ENCODE measurements at places on chromosomes 5 and 9. TPM values are rescaled to one million over a fixed set of nuclear protein-coding genes. Genes with fewer than 3 reads are reported as not detected.

DNA sequence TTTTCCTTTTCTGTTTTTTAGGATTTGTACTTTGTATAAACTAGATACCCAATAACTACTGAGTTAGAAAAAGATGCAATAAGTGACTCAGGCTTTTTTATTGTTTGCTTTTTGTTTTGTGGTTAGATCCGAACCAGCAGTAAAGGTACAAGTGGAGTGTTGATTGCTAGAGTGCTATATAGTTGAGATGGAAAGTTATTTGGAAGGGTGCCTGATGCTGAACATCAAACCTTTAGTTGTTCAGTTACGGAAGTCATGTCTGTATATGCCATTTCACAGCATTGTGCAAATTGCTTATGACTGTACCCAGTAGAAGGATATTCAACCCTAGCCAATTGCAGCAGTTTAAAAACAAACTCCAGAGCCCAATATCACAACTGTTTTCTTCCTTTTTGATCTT is 285.1 kb downstream of the MAT2B start:
- H3K36me3 ChIP-seq: no peaks in the 10 kb centered on the region
- no peaks in the 10 kb centered on the region for H3K4me1 ChIP-seq

The SLC2A6 gene
- 1.9 TPM for total RNA-seq

- H3K36me3 ChIP-seq: no peaks in the 10 kb centered on the region
- peaks cover 2% of the 10 kb centered on the region for H3K27me3 ChIP-seq
- H3K27ac ChIP-seq: no peak overlapping the region
- H3K4me3 ChIP-seq: no peak overlapping the region
- DNase-seq: no peak
Observed at GRCh38 chr5:72383726-72384125, 63.6 kb downstream of the PTCD2 start.

The PRUNE2 gene
- total RNA-seq: 0.53 TPM

DNA sequence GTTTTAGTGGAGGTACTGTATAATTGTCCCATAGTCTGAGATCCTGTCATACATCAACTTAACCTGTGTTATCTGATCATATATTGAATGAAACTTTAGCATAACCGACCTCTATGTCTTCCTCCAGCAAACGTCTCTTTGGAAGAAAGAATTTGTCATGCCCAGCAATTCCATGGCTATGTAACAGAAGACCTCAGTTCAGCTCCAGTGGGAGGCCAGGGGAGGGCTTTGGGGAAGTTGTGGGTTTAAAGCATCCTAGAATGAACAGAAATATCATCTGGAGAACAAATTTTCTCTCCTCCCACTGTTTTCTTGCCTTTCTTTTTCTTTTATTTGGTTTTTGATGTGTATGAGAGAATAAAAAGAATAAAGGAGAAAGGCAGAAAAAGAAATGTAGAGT is 164.5 kb downstream of the GAS1 start:
- no peak for DNase-seq
- no peaks in the 10 kb centered on the region for H3K4me1 ChIP-seq
- H3K4me3 ChIP-seq: no peak overlapping the region
- no peak overlapping the region for H3K27ac ChIP-seq

DNA sequence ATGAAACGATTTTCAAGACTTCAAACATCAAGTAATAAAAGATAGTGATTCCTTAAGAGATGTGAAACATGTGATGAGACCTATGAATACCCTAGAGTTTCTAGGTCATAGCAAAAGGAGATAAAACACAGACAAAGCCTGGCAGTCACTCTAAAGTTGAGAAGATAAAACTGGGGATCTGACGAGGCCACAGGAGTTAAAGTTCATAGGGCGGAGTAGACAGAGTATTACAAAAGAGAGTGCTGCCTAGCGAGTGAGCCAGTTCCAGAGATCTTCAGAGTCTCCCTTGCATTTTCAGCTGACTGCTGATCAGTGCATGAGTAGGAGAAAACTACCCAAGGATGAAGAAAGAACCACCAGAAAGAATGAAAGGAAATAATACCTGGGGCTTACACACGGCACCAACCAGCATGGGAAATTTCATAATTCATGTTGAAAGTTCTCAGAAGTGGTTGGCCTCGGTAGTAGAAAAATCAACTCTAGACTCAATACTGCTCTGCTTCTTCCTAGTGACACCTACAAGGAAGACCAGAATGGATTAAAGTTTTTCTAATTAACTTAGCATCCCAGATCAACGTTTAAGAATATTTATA is 30.4 kb downstream of the FBXO4 start:
- no peak for DNase-seq
- no peak overlapping the region for H3K27ac ChIP-seq
- no peaks in the 10 kb centered on the region for H3K36me3 ChIP-seq

- H3K27ac ChIP-seq: no peak overlapping the region
- no peaks in the 10 kb centered on the region for H3K4me1 ChIP-seq
- no peak for DNase-seq
- H3K36me3 ChIP-seq: no peaks in the 10 kb centered on the region
- H3K27me3 ChIP-seq: no peaks in the 10 kb centered on the region
Observed at GRCh38 chr5:106127341-106127781, 1543.4 kb downstream of the EFNA5 start.

All from activated CD4-positive, alpha-beta T cell treated with anti-CD3 and anti-CD28 coated beads for 36 hours (primary cell).